ENCODE measurements at places on chromosomes 5 and 9.

- no peak for DNase-seq
Measured at GRCh38 chr5:112511920-112512319, 92.8 kb upstream of the EPB41L4A start.

DNA sequence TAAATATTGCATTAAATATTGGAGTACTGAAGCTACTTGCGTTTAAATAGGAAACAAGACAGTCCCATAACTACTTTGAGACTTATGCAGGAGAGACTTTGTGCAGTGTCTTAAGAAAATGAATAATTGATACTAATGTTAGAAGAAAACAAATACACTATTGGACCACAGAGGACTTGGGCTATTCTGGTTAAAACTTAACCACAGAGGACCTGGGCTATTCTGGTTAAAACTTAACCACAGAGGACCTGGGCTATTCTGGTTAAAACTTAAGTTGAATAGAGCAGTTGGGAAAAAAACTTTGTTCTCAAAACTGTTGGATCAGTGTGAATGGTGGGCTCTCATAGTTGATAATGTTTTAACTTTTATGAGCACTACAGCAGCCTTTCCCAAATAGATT is 141.7 kb downstream of the WDR70 start:
- DNase-seq: no peak

- DNase-seq: no peak
Measured at GRCh38 chr5:89397096-89397495, 514.1 kb upstream of the MEF2C start.

- no peak for DNase-seq
Measured at GRCh38 chr5:169970911-169971765, 9.2 kb downstream of the INSYN2B start.

- DNase-seq: no peak
Measured at GRCh38 chr5:14110196-14110595, 32.9 kb upstream of the TRIO start.

DNA sequence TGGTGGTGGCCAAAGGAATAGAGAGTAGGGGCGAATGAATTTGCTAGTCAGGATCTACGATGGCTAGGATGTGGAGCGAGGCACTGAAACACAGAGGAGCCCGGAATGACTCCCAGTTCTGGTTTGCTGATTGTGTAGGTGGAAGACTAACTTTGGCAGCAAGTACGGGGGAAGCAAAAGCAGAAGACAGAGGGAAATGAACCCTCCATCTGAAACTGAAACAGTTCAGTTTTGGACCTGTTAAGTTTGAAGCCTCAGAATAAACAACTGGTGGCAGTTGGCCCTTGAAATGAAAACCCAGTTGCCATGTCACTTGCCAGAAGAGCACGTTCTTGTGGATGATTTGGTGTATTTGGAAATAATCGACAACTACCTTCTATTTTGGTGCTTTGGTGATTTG is 15.4 kb upstream of the SMIM15 start:
- DNase-seq: no peak

DNA sequence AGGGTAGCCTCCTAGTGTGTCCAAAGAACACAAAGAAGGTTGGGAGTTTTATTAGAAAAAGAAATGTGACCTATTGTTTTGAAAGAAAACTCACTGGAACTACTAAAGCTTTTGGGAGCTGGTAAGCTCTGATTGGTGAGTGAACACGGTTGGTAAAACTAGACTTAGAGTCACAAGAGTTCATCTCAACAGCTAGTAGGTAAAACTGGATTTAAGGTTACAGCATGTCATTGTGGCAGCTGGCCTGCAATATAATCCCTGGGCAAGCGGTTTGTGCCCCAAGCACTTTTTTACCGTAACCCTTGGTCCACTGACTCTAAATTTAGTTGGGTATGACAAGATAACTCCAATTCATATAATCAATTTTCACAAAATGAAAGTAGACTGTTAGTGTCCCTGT is 47.4 kb downstream of the UBAP2 start:
- no peak for DNase-seq

- DNase-seq: no peak
Measured at GRCh38 chr5:119367502-119368237, 11.9 kb downstream of the TNFAIP8 start.

DNA sequence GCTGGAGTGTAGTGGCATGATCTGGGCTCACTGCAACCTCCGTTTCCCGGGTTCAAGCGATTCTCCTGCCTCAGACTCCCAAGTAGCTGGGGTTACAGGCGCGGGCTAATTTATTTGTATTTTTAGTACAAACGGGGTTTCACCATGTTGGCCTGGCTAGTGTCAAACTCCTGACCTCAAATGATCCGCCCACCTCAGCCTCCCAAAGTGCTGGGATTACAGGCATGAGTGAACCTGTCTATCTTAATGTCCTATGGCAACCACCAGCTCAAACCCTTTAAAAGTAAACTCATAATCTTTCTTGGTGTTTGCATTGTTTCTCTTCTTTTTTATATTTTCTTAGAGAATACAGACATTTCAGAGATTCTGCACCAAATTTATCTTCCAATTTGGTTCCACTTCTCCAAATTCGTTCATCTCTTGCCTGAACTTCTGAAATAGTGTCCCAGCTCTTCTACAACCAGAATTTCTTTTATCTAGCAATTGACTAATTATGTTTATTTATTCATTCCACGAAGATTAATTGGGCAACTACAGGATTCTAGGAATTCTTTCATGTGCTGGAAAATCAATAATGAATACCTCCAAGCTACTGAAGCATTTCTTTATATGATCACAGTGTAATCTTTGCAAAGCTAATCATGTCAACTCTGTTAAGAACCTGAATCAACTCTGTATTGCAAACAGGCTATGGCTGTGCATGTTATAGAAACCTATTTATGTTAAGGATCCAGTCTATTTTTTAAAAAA is 60.0 kb upstream of the TYRP1 start:
- no peak for DNase-seq

DNA sequence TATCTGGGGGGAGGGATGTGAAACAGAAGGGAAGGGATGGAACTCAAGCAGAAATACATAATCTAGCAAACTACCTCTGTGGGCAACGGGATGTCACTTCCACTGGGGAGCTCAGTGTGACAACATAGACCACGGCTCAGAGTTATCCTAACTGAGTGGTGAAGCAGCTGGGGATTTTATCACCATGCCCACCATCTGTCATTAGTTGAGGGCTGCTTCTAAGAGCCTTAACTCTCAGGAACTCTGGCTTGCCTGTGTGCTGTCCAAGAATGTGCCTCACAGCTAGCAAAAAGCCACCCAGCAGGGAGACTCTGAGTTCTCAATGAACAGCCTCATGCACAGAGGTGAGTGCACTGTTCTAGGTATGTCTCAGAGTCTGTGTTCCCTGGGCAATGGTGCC is 90.6 kb upstream of the CXCL14 start:
- DNase-seq: no peak

- no peak for DNase-seq
Measured at GRCh38 chr5:53355931-53356330, 124.5 kb upstream of the FST start.

DNA sequence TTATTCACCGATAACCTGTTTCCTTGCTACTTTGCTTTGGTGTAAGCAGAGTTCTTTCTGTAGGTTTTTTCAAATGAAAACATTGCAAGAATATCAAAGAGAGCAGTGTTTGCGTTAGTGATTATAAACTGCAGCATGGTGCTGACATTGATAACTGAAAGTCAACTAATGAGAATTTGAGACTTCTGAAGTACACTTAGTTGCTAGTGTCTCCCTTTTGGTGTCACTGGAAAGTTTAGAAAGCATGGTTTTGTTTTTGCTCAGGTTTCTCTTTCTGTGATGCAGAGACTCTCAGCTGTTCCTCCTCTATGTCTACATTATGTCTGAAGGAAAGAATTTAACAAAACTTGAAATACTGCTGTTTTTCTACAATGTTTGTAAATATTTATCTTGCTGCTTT is 80.2 kb upstream of the ZNF169 start:
- no peak for DNase-seq

DNA sequence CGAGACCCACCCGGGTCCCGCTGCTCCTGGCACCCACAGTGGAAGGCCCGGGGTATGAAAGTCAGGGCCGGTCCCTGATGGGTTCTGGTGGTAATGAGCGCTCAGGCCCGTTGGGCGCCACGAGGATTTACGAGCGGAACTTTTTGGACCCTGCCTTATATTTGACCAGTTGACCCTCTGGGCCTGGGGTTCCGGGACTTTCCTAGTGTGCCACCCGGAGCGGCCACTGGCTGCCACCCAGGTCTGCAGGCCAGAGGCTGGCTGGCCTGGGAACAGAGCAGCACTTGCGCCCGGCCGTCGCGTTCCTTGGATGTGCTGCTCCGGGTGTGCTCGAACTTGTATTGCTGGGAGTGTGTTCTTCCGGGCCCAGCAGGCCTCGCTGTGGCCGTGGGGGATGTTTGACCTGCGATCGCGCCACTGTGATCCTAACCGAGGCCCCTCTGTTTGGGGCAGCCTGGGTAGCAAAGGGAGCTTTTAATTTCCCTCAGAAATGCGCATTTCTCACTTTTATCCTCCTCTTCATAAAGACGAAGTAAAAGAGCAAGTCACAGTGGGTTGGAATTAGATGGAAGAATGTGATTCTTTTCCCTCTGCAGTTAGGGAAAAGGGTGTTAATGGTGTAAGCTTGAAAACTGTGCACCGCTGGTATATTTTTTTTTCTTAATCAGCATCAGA is 1.2 kb downstream of the F2RL1 start:
- DNase-seq: no peak

DNA sequence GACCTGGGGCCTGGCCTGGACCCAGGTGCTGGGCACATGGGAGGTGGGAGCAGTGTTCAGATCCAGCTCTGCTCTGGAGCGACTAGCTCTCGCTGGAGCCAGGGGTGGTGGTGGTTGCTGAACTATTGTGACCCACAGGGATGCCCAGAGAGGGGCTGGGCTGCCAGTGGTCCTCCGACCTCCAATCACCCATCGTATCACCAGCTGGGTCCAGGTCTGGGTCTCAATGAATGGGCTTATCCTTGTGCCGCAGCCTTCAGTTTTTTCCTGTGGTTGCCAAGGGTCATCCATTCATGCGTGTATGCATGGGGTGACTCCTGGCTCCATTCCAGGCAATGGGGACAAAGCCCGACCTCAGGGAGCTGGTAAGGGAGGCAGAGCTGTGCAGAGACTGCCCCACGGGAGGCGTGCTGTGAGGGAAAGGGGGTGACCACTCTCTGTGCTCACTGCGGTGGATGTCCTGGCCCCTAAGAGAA is 68.6 kb upstream of the RNF130 start:
- no peak for DNase-seq

DNA sequence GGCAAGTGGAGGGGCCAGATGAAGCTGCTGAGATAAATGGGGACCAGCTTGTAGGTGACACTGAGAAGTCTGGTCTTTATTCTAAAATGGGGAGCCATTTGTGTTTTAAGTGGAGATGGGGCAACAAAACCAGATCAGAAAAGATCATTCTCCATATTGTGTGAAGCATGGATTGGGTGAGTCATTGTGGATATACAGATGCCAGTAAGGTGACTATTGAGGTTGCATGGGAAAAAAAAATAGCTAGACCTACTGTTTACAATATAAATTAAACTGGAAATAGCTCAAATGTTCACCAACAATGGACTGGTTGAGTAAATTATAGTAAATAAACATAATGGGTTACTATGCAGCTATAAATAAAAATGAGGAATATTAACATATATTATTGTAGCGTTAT is 5.4 kb upstream of the MAP1B start:
- DNase-seq: no peak

DNA sequence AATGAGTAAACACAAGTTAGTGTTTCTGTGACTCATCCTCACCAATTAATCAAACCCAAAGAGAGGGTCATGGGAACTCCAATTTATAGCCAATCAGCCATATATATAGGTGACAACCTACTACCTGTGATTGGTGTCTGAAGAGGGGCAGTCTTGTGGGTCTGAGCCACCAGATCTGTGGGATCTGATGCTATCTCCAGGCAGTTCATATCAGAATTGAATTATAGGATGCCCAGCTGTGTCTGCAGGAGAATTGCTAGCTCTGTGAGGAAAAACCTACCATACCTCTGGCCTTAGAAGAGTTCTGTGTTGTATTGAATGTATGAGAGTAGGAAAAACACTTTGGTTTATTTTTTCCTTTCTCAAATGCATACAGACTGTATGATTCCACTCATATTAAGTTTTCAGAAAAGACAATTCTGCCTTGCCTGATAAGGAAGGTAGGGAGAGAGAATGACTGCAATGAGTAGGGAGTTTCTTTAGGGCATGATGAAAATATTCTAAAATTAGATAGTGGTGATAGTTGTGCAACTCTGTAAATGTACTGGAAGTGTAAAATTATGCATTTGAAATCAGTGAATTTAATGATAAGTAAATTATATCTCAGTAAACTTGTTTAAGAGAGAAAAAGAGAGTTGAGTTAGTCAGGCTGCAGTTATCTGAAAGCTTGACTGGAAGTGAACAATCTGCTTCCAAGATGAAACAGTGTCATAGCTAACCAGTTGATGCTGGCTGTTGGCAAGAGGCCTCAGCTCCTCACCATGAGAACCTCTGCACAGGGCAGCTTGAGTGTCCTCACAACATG is 274.9 kb downstream of the AUH start:
- DNase-seq: no peak

DNA sequence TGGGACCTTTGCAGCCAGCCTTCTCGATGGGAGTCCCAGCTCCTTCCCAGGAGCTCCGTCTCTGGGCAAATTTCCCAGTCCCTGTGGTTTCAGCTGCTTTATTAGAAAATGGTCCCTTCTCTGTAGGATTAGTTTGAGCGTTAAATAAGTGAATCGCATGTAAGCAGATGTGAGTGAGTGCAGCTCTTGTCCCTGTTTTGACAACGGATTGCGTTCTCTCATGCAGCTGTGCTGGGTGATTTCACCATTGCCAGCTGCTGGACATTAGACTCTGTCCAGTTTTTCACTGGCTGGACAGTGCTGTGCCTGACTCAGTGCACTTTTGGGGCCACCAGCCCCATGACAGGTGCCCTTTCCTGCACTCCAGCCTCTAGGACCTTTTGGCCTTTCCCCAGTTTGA is 11.6 kb upstream of the CEL start:
- DNase-seq: no peak

- DNase-seq: no peak
Measured at GRCh38 chr5:29262339-29263123, 1931.0 kb upstream of the CDH6 start.

DNA sequence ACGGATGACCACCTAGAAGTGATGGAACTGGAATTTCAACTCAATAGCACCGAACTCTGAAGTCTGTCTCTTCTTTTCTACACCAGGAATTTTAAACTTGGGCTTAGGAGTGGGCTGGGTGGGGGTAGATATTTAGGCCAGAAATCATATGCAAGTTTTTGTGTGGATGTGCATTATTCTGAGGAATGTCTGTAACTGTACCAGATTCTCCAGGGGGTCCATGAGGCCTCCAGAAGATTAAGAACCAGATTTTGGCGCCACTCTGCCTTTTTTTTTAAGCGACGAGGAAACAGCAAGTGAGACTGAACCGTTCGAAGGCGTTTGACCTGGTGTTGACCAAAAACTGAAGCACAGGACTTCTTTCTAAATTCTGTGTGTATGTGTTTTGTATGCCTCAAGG is 88.8 kb upstream of the TTC23L start:
- no peak for DNase-seq
